ENCODE measurements at places on chromosomes 13 and 19. TPM values are rescaled to one million over a fixed set of nuclear protein-coding genes. Genes with fewer than 3 reads are reported as not detected.

The SWSAP1 gene
- 4.1 TPM for polyA plus RNA-seq

The LIN7B gene
- polyA plus RNA-seq, result 9.0 TPM

The SBK3 gene
- polyA plus RNA-seq, result 0.11 TPM

The CAMSAP3 gene
- 26.2 TPM for polyA plus RNA-seq

The NLRP11 gene
- polyA plus RNA-seq, result 0.06 TPM

The DCT gene
- 0.65 TPM for polyA plus RNA-seq

The OLFM2 gene
- polyA plus RNA-seq, result 28.2 TPM

The PCDH8 gene
- not detected for polyA plus RNA-seq
